ENCODE measurements at places on chromosomes 4 and X. TPM values are rescaled to one million over a fixed set of nuclear protein-coding genes. Genes with fewer than 3 reads are reported as not detected.

Gene HS6ST2
- total RNA-seq, result 5.8 TPM

Gene GLRA3
- total RNA-seq, result under 0.01 TPM

Gene NDNF
- not detected for total RNA-seq

Gene MAGEB6B
- total RNA-seq, result not detected

Gene VSIG1
- 1.3 TPM for total RNA-seq

Gene CT55
- total RNA-seq, result not detected

Gene RNF212
- total RNA-seq, result 0.64 TPM

Gene ZDHHC15
- total RNA-seq, result not detected

Gene XAGE1A
- not detected for total RNA-seq

Gene PTCHD1
- total RNA-seq, result under 0.01 TPM

Gene SPACA5
- total RNA-seq, result not detected
